ENCODE measurements at places on chromosomes 2 and 18. TPM values are rescaled to one million over a fixed set of nuclear protein-coding genes. Genes with fewer than 3 reads are reported as not detected.

- no peaks in the 10 kb centered on the region for H3K36me3 ChIP-seq
- DNase-seq: no peak
These were observed 372.5 kb downstream of the RBM43 start for GRCh38 chr2:150889141-150889540.

- no peak overlapping the region for H3K4me3 ChIP-seq
- no peak overlapping the region for H3K27ac ChIP-seq
- H3K4me1 ChIP-seq: peaks cover under 1% of the 10 kb centered on the region
- no peak for DNase-seq
- H3K27me3 ChIP-seq: no peaks in the 10 kb centered on the region
These were observed 125.5 kb downstream of the MSH2 start for GRCh38 chr2:47528455-47528854.

- no peaks in the 10 kb centered on the region for H3K36me3 ChIP-seq
- no peaks in the 10 kb centered on the region for H3K4me1 ChIP-seq
- H3K27ac ChIP-seq: no peak overlapping the region
- no peaks in the 10 kb centered on the region for H3K27me3 ChIP-seq
- DNase-seq: no peak
These were observed 69.7 kb downstream of the EPHA4 start for GRCh38 chr2:221502270-221503010.

DNA sequence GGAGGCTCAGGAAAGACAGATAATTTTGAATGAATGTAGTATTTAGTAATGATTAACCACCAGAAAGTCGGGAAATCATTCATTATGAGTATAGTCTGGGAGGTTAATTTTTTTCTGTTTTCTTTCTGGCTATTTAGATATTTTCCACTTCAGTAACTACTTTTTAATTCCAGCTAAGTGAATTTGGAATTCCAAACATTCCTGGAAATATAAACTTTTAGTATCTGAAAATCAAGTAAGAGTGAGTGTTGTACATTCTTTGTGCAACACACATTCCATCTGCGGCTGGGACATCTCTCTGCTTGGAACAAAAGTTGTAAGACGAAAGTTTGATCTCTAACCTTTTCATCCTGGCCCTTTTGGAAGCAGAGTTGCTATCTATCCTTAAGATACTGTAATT is 275.7 kb upstream of the SPRED2 start:
- no peak overlapping the region for H3K27ac ChIP-seq
- H3K4me3 ChIP-seq: no peak overlapping the region
- DNase-seq: no peak
- no peaks in the 10 kb centered on the region for H3K27me3 ChIP-seq

ANO7 gene
- polyA plus RNA-seq: 0.81 TPM

REG3G gene
- not detected for polyA plus RNA-seq

MORN2 gene
- polyA plus RNA-seq: 23.7 TPM

Measured in SK-N-SH (cell line).